Omental fat pad (tissue), 4 donors: ENCODE measurements at places on chromosomes 1 and 21.
A peak's percentile ranks its signal among the peaks of the same experiment; 100 is the strongest.

DNA sequence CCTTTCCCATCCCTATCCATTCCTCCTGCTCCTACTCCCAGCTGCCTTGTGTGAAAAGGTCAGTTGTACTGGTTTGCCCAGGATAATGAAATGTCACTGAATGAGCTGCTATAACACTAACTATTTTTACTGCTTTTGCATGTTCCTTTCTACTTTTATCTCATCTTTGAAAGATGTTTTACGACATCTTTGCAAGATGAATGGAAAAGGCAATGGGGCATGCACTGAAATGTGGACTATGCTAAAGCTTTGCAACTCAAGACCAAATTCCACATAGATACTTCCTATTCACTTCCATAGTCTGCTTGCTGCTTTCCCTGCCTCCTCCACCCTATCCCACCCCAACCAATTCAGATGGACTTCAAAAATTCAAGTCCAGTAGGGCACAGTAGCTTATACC is 111.3 kb downstream of the SETD4 start:
- DNase-seq = no peak

GRCh38 chr1:86416343-86416742 is 7.6 kb upstream of the CLCA2 start:
- no peak for DNase-seq

GRCh38 chr21:32203877-32204480 is 74.9 kb downstream of the MIS18A start:
- DNase-seq = no peak

DNA sequence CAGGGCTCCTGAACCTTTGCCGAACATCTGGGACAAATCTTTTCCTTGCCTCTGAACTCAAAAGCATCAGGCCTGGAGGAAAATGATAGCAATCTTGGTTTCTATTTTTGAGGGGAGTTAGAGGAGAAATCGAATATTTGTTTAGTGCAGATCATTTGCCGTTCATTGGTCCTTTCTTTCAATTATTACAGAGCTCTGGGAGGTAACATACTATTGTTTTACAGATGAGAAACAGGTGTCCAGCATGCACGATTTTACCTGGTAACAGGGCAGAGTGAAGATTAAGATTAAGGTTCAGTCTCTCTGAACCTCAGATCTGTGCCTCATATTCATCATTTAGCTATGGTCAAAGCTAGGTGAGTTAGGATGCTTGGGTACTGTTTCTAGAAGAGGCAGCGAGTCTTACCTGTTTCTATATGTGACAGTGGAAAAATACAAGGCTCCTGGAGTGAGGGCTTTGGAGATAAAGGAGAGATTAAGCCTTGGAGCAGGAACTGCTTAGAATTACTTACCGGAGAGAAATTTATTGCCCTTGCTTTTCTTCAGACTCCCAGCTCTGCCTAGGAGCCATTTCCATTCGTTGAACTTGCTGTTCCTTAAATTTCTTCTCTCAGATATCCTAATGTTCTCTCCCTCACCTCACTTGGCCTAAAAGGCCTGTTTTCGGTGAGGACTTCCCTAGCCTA is 1.4 kb downstream of the PRCC start:
- no peak for DNase-seq

- no peak for DNase-seq
Observed at GRCh38 chr1:8716238-8716637, 101.2 kb downstream of the RERE start.

- no peak for DNase-seq
Observed at GRCh38 chr1:2546515-2547209, 9.5 kb upstream of the TNFRSF14 start.

GRCh38 chr1:151509350-151510019 is 1.7 kb upstream of the CGN start:
- no peak for DNase-seq

DNA sequence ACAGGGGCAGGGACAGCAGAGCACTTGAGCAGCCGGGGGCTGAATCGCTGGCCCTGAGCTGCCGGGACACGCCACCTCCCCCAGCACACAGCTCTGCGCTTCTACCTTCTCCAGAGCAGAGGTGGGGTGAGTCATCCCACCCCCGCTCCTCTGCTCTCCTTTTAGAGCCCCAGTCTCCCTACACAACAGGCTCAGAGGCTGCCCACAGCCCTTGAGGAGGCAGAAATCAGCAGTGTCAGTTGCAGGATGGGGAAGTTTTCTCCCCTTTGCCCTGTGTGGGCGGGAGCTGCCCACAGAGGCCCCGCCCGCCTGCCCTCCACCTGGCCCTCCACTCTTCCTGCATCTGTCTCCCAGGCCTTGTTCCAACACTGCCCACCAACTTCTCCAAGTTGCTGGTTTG is 94.6 kb downstream of the STUM start:
- no peak for DNase-seq

GRCh38 chr21:41359286-41359685 is 2.5 kb upstream of the MX2 start:
- DNase-seq = no peak

- DNase-seq = no peak
Observed at GRCh38 chr1:41379738-41380130, 18.5 kb downstream of the FOXO6 start.

GRCh38 chr1:41954533-41954944 is 35.8 kb upstream of the HIVEP3 start:
- DNase-seq = no peak

GRCh38 chr1:200849430-200849829 is 23.4 kb upstream of the GPR25 start:
- DNase-seq = no peak

DNA sequence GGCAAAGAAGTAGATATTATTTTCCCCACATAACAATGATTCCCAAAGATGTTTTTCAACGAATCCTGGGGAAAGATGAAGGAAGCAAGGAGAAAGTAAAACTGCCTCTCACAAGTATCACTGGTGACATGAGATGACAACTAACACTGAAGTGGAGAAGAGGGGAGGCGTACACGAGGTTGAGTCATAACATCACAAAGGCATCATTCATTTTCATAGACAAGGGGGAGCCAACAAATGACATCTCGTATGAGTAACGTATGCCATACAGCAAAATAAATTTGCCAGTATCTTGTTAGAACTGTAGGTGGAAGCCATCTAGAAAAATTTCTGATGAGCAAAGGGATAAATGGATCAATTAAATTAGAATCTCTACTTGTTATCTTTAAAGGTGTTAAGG is 56.6 kb downstream of the ATP1B1 start:
- no peak for DNase-seq

- no peak for DNase-seq
Observed at GRCh38 chr1:246761396-246761795, 37.2 kb downstream of the SCCPDH start.

- DNase-seq = no peak
Observed at GRCh38 chr1:212587888-212588510, 20.6 kb upstream of the ATF3 start.

- no peak for DNase-seq
Observed at GRCh38 chr1:3071565-3072390, 2.8 kb downstream of the PRDM16 start.

- no peak for DNase-seq
Observed at GRCh38 chr1:94119796-94120569, 965 bp downstream of the ABCA4 start.

GRCh38 chr1:100134872-100135271 is 1.9 kb downstream of the TRMT13 start:
- no peak for DNase-seq

GRCh38 chr1:88001460-88001859 is 672.8 kb downstream of the LMO4 start:
- no peak for DNase-seq

DNA sequence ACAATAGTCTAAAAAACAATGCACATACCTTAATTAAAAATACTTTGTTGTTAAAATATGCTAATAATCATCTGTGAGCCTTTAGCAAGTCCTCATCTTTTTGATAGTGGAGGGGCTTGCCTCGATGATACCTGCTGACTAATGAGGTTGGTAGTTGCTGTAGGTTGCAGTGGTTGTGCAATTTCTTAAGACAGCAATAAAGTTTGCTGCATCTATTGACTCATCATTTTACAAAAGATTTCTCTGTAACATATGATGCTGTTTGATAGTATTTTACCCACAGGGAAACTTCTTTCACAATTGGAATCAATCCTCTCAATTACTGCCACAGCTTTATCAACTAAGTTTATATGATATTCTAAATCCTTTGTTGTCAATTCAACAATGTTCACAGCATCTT is 7.6 kb downstream of the C1orf87 start:
- no peak for DNase-seq

GRCh38 chr1:168572633-168573032 is 3.8 kb upstream of the XCL1 start:
- no peak for DNase-seq

- no peak for DNase-seq
Observed at GRCh38 chr1:247102381-247102780, 1.8 kb downstream of the ZNF669 start.

- DNase-seq = no peak
Observed at GRCh38 chr1:246280551-246280950, 226.5 kb downstream of the SMYD3 start.

DNA sequence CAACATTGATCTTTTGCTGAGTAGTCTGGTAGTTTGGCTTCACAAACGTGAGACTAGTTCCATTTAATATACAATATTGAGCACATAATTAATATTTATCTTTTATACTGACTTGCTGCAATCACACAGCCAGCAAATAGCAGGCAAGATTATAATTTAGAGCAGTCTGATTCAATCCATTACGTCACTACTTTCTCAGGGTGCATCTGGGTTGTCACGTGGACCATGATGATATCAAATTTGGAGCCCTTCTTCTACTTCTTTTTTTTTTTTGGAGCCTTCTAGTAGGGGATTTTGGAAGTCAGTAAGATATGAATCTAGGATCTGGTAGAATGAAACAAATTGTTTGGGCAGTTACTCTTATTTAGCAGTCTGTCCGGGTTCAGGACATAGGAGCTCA is 100.6 kb upstream of the SLC5A9 start:
- DNase-seq = no peak

GRCh38 chr1:190849346-190849745 is 371.7 kb upstream of the BRINP3 start:
- no peak for DNase-seq

DNA sequence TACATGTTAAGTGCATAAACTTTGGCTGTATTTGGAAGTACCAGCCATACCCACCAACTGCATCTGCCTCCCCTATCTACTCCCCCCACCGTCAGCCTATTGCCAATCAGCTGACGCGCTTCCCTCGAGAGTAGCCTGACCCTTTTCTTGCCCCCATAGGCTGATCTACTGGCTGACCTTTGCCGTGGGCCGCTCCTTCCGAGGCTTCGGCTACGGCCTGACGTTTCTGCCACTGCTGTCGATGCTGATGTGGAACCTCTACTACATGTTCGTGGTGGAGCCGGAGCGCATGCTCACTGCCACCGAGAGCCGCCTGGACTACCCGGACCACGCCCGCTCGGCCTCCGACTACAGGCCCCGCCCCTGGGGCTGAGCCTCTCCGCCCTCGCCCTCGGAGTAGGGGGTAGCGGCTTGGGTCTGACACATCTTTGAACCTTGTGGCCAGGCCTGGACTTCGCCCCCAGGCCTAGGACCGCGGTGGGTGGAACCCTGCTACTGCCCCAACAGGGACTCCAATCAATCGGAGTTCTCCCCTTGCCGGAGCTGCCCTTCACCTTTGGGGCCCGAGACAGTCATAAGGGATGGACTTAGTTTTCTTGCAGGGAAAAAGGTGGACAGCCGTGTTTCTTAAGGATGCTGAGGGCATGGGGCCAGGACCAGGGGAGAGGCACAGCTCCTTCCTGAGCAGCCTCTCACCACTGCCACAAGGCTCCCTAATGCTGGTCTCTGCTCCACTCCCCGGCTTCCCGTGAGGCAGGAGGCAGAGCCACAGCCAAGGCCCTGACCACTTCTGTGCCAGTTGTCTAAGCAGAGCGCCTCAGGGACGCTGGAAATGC is 4.0 kb downstream of the GLMP start:
- peak; percentile 75 for DNase-seq

DNA sequence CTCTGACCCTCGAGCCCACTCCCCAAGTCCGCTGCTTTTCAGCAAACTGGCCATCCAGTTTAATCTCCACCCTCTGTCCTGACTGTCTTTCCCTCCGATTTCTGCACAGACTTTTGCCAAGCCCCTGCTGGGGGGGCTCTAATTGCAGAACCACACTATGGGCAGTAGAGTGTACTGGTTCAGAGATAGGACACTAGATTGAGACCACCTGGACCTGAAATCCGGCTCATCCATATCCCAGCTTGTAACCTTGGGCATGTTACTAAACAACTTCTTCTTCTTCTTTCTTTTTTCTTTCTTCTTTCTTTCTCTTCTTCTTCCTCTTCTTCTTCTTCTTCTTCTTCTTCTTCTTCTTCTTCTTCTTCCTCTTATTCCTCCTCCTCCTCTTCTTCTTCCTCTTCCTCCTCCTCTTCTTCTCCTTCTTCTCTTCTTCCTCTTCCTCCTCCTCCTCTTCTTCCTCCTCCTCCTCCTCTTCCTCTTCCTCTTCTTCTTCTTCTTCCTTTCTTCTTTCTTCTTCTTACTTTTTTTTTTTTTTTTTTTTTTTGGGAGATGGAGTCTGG is 7.7 kb downstream of the LRRC71 start:
- DNase-seq = no peak

GRCh38 chr21:16264319-16264718 is 534.5 kb downstream of the USP25 start:
- no peak for DNase-seq

DNA sequence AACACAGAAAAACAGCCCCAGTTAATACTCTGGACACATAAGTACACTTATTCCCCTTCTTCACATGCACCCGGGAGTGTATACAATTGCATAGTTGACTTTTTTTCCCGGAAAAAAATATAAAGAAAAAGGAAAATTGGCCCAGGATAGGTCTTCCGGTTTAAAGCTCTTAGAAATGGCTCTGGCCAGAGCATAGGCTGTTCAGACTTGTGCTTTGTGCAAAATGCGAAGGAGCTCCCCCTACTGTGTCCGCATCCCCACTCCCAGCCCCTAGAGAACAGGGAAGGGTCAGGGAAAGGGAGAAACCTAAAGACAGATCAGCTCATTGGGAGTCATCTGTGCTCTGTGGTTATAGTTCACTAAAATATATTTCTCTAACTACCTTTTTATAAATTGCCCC is 5.5 kb upstream of the MTMR11 start:
- DNase-seq = no peak

DNA sequence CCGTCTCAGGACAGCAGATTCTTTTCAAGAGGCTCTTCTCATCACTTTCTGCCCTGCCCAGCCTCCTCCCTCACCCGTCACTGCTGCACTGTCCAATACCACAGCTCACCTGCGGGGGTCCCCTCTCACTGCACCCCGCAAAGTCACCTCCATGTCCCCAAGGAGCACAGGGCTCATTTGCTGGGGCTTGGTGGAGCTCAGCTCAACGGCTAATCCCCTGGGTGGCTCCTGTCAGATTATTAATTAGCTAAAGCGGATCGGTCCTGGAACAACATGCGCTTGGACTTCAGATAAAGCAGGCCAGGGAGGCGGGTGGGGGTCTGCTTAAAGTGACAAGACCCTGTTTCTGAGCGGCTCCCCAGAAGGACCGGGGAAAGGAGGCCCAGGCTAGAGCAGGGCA is 43.1 kb downstream of the CASZ1 start:
- DNase-seq = no peak

GRCh38 chr21:45421071-45421845 is 16.3 kb downstream of the COL18A1 start:
- no peak for DNase-seq
